ENCODE measurements at places on chromosomes 1 and 21. TPM values are rescaled to one million over a fixed set of nuclear protein-coding genes. Genes with fewer than 3 reads are reported as not detected.

GRCh38 chr1:236699366-236699765 is 13.1 kb downstream of the ACTN2 start:
- no peak for DNase-seq
- no peaks in the 10 kb centered on the region for H3K27me3 ChIP-seq
- no peak overlapping the region for H3K4me3 ChIP-seq
- H3K4me1 ChIP-seq = no peaks in the 10 kb centered on the region
- no peaks in the 10 kb centered on the region for H3K36me3 ChIP-seq

DNA sequence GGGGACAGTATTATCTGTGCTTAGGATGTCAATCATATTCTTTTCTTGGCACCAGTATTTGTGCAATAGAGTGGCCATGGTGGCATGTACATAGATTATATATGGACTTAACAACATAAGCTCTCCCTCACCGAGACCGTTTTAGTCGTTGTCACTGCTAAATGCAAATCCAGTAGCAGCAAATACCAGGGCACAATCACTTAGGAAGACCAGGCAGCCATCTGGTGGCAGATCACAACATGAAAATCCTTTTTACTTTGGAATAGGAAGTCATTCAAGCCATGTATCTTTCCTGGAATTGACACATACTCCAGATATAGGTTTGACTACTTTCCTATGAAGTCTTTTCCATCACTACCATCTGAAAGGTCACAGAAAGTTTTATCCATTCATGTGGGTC is 53.2 kb upstream of the C1orf87 start:
- no peaks in the 10 kb centered on the region for H3K27me3 ChIP-seq
- H3K27ac ChIP-seq = no peak overlapping the region
- no peak for DNase-seq
- H3K36me3 ChIP-seq = no peaks in the 10 kb centered on the region
- H3K4me3 ChIP-seq = no peak overlapping the region
- H3K4me1 ChIP-seq = no peaks in the 10 kb centered on the region

DNA sequence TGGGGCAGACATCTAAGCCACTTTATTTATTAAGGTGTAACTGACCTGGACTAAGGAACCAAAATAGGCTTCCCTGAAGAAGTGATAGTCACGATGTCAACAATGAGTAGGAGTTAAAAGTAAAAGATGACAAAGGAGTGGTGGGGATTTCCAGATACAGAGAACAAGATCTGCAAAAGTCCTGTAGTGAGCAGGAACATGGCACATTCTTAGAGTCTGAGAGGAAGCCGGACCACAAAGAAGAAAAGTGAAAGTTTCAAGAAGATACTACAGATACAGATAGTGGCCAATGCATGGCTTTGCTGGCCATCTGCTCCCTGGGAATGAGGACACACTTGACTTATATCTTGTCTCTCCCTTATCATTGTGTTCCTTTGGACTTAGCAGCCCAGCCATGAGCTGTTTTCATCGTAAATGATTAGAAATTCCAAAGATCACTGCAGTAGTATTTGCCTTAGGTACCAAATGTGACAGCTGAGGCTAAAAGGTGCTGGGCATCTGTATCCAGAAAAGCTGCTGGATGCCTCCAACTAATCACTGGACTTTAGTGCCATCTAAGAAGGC is 302.4 kb upstream of the NR5A2 start:
- H3K27ac ChIP-seq = no peak overlapping the region
- no peaks in the 10 kb centered on the region for H3K27me3 ChIP-seq
- DNase-seq = no peak
- H3K4me3 ChIP-seq = no peak overlapping the region

DNA sequence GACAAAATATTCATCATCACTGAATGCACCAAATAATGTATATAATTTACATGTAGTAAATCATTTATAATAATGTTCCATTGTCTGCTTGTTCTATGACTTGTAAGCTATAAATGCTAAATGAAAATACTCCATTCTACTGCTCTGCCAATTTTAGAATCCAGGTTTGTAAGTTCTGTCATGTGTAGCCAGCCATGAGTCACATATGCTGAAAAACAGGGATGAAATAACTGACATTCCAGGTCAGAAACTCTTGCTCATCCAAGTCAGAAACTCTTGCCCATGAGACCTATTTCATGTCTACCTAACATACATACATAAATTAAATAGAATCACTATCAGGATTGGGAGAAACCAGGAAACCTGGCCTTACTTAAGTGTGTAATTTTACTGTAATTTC is 95.6 kb downstream of the ASH1L start:
- no peak overlapping the region for H3K4me3 ChIP-seq
- no peaks in the 10 kb centered on the region for H3K27me3 ChIP-seq

- no peaks in the 10 kb centered on the region for H3K36me3 ChIP-seq
- no peak within 1 kb of the TSS for H3K4me3 ChIP-seq
- no peaks in the 10 kb centered on the region for H3K4me1 ChIP-seq
- H3K27me3 ChIP-seq = no peaks in the 10 kb centered on the region
- no peak for DNase-seq
Observed at GRCh38 chr1:237004116-237004515, at the start of gene MT1HL1. TSS of gene MT1HL1 (minus strand) at chr1:237004441. CDS start at chr1:237004372, 69 bp downstream.

- H3K27me3 ChIP-seq = no peaks in the 10 kb centered on the region
- no peak for DNase-seq
- no peak overlapping the region for H3K27ac ChIP-seq
- no peak overlapping the region for H3K4me3 ChIP-seq
- peaks cover 8% of the 10 kb centered on the region for H3K4me1 ChIP-seq
- H3K36me3 ChIP-seq = no peaks in the 10 kb centered on the region
Observed at GRCh38 chr1:203536980-203537455, 43.1 kb downstream of the OPTC start.

- no peak for DNase-seq
- no peak overlapping the region for H3K4me3 ChIP-seq
- H3K4me1 ChIP-seq = no peaks in the 10 kb centered on the region
- H3K36me3 ChIP-seq = no peaks in the 10 kb centered on the region
Observed at GRCh38 chr1:170460001-170460400, 72.0 kb upstream of the GORAB start.

GRCh38 chr1:13764588-13765332 is 64.8 kb downstream of the PRDM2 start:
- no peak overlapping the region for H3K4me3 ChIP-seq
- peaks cover 15% of the 10 kb centered on the region for H3K4me1 ChIP-seq
- H3K36me3 ChIP-seq = no peaks in the 10 kb centered on the region
- H3K27ac ChIP-seq = no peak overlapping the region

- no peaks in the 10 kb centered on the region for H3K27me3 ChIP-seq
- peaks cover 8% of the 10 kb centered on the region for H3K4me1 ChIP-seq
- no peak for DNase-seq
- H3K27ac ChIP-seq = no peak overlapping the region
- H3K36me3 ChIP-seq = no peaks in the 10 kb centered on the region
Observed at GRCh38 chr1:178308438-178308837, 188.3 kb downstream of the CLEC20A start.

The FCRL3 gene
- 0.63 TPM for total RNA-seq

The SPATC1L gene
- total RNA-seq = 7.9 TPM

The CHRM3 gene
- total RNA-seq = 0.20 TPM
